ENCODE measurements at places on chromosomes 1 and 21. TPM values are rescaled to one million over a fixed set of nuclear protein-coding genes. Genes with fewer than 3 reads are reported as not detected.

HMCN1 gene
- 14.8 TPM for total RNA-seq

PYHIN1 gene
- total RNA-seq, result 0.33 TPM

GRCh38 chr1:112674986-112675727 is 698 bp downstream of the MOV10 start:
- no peak for DNase-seq

GRCh38 chr1:89198081-89198480 is 661 bp downstream of the GBP4 start:
- no peak for DNase-seq

DNA sequence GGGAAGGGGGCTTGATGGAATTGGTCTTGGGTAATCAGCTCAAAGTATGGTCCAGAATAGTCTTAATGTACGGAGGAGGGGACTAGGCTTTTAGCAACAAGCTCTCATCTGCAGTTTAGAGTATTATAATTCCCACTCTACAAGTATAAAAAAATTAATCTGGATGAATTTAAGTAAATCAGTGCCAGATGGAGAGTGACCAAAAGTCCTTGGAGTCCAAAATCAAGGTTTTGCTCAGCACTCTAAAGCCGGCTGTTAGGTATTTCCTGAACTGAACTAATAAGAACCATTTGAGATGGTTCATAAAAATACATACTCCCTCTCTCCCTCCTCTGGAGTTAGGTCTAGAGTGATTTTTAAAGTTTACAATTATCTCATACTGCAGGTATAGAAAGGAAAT is 23.7 kb downstream of the GLUL start:
- no peak for DNase-seq

- peak; percentile 90 for DNase-seq
Measured at GRCh38 chr21:41678016-41678923, 88.6 kb downstream of the RIPK4 start.

- DNase-seq, result peak; percentile 24
Measured at GRCh38 chr1:77900687-77901293, 12.4 kb downstream of the NEXN start.

Data from H4 (cell line).